Stimulated activated CD4-positive, alpha-beta T cell treated with anti-CD3 and anti-CD28 coated beads, Interleukin-2, amount 100 ng/mL, for 48 hours (primary cell): ENCODE measurements at places on chromosomes 5 and 9.
A peak's percentile ranks its signal among the peaks of the same experiment; 100 is the strongest.

DNA sequence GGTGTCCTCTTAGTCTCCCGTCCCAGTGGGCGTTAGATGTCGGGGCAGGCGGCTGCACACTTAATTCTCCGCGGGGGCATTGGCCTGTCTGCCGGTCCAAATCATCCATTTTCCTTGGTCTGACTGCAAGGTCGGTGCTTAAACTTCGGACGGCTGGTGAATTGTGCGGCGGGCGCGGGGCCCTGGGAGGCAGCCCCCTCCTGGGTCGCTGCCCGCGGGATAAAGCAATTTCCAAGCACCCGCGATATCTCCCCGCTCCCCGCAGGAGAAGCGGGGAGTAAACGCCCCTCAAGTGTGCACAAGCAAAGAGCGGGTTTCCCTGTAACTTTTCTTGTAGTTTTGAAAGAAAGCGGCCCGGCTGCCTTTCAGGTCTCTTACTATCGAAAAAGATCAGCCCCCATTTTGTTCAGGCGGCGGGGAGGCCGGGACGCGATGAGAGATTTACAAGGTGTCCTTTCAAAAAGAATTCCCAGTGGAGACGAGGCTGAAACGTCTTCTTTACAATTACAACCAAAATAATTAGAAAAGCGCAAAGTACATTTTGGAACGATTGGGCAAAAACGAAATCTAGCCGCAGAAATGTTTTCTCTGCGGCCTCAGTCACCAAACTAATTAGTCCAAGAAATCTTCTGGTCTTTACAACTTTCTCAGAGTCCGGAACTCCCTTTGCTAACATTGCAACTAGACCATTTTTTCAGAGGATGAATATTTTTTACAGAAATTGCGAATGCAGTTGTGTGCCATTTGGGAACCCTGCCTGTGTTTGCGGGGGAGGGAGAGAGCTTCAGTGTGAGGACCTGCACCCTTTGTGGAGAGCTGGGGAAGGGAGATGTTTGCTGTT is 1.8 kb downstream of the IRX1 start:
- DNase-seq: no peak

GRCh38 chr9:77475641-77476473 is 172.3 kb downstream of the GNA14 start:
- peak; percentile 23 for DNase-seq

- DNase-seq: no peak
These were observed at the start of gene SH2D3C for GRCh38 chr9:127778280-127779135. Gene SH2D3C (minus strand): TSS chr9:127778666. CDS start chr9:127778627, 39 bp downstream.

DNA sequence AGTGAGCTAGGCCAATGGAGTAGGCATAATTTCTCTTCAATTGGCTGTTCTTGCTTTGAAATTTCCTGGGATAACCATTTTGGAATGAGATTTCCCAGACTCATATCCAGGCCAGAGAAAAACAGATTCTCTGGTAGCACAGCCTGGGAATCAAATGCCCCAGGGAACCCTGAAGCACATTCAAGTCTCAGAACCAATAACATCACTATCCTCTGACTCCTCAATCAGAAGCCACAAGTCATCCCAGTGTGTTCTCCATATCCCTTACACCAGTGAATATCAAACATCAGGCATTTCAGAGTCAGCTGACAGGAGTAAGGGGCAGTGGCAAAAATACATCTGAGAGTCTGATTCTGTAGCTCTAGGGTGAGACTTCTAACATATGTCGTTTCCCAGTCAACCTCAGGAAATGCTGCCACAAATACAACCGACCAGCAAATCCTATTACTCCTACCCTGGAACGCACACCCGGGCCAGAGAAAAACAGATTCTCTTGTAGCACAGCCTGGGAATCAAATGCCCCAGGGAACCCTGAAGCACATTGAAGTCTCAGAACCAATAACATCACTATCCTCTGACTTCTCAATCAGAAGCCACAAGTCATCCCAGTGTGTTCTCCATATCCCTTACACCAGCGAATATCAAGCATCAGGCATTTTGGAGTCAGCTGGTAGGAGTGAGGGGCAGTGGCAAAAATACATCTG is 537.7 kb upstream of the NMUR2 start:
- DNase-seq: no peak

- DNase-seq: no peak
These were observed 233.3 kb downstream of the BNC2 start for GRCh38 chr9:16637218-16637617.

DNA sequence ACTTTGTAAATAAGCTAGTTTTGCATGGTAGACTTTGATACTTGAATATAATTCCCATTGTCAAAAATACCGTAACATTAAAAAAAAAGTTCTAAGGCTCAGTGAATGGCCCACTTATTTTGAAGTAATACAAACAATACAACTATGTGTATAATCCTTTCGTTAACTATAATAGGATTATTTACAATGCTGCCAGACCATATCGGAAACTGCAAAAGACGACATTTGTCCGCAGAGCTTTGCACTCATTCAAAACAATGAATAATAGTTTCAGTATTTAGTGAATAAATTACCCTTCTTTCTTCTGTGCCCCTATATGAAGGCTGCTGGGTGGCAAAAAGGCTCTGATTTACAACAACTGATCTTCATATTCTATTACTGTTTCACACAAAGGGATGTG is 121.8 kb downstream of the DROSHA start:
- no peak for DNase-seq
